ENCODE measurements at places on chromosomes 7 and 10. TPM values are rescaled to one million over a fixed set of nuclear protein-coding genes. Genes with fewer than 3 reads are reported as not detected.

SLIT1 gene
- total RNA-seq: 1.4 TPM

FBXO24 gene
- not detected for total RNA-seq

PRPF18 gene
- 27.5 TPM for total RNA-seq

LRGUK gene
- total RNA-seq: 0.41 TPM

STEAP2 gene
- 26.1 TPM for total RNA-seq

WNT8B gene
- total RNA-seq: not detected

VENTX gene
- total RNA-seq: 1.1 TPM

RNLS gene
- 3.9 TPM for total RNA-seq

ANKRD2 gene
- 0.49 TPM for total RNA-seq

CASP2 gene
- 14.4 TPM for total RNA-seq

ADAM12 gene
- total RNA-seq: 0.82 TPM

TUBAL3 gene
- total RNA-seq: not detected

COL26A1 gene
- total RNA-seq: not detected

UBTD1 gene
- total RNA-seq: 6.9 TPM

CNPY1 gene
- total RNA-seq: not detected

RTKN2 gene
- total RNA-seq: not detected

OPN4 gene
- total RNA-seq: not detected

NUTM2D gene
- total RNA-seq: 1.1 TPM

DKK1 gene
- total RNA-seq: 2.8 TPM

TAS2R5 gene
- total RNA-seq: 2.5 TPM

ZNF804B gene
- total RNA-seq: 0.41 TPM

MRLN gene
- not detected for total RNA-seq

HMX3 gene
- not detected for total RNA-seq

EPO gene
- total RNA-seq: not detected

AMZ1 gene
- 1.4 TPM for total RNA-seq

HTRA1 gene
- total RNA-seq: 119 TPM

RBP4 gene
- total RNA-seq: not detected

PSAP gene
- total RNA-seq: 652 TPM

Data from sigmoid colon (tissue), 7 donors.